ENCODE measurements at places on chromosomes 12 and 14. TPM values are rescaled to one million over a fixed set of nuclear protein-coding genes. Genes with fewer than 3 reads are reported as not detected.
A peak's percentile ranks its signal among the peaks of the same experiment; 100 is the strongest.

- DNase-seq, result no peak
Observed at GRCh38 chr12:108759924-108760323, 28.6 kb upstream of the CORO1C start.

GUCY2C gene
- not detected for total RNA-seq

GRCh38 chr12:20096430-20096829 is 271.9 kb upstream of the PDE3A start:
- DNase-seq, result peak; percentile 16

GRCh38 chr12:111316671-111317070 is 52.2 kb downstream of the PHETA1 start:
- no peak for DNase-seq

- no peak for DNase-seq
Observed at GRCh38 chr12:114689075-114689994, 5.4 kb upstream of the TBX3 start.

- peak; percentile 80 for DNase-seq
Observed at GRCh38 chr14:103527408-103528145, 1.4 kb upstream of the TRMT61A start.

- no peak for DNase-seq
Observed at GRCh38 chr12:52493172-52493571, at the start of gene KRT6A. KRT6A (minus strand) TSS chr12:52493257; CDS start chr12:52493188, 69 bp downstream.

Measured in M059J (cell line).